D341Med (cell line): ENCODE measurements at places on chromosomes 11 and 22.

DNA sequence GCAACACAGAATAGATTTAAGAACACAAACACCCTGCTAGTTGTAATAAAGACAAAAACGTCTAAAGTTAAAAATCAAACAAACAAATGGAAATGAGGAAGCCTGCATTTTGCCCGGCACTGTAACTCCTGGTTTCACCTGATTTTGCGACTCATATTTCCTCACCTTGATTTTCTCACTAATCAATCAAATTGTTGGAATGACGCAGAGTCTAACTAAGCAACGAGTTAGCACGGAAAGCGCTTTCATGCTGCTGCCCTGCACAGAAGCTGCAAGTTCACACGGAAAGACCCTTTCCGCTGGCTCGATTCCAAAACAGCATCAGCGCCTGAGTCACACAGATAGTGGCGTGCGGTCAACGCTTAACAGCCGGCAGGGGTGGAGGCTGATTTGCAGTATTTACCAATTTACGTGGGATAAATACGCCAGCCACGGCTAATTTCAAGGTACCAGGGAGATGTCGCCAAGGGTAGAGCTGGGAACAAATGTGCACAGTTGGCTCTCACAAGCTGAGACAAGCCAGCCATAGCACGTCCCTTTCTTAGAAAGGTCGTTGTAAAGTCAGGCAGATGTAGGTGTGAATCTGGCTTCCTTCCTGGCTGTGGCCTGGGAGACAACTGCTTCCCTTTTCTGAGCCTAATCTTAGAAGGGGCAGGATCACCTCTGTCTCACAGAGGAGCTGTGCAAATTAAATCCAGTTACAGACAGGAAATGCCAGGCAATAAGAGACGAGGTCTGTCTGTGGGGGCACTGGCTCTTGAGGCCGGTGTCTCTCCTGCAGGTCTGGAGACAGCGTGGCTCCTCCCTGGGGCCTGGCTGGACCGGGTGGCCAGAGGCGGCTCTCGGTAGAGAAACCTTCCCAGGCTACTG lies 76.9 kb upstream of the TTLL12 start:
- DNase-seq, result no peak

- DNase-seq, result no peak
Observed at GRCh38 chr11:38130976-38131375, 1532.9 kb upstream of the RAG2 start.

- no peak for DNase-seq
Observed at GRCh38 chr22:38699143-38699542, 1.6 kb downstream of the JOSD1 start.

DNA sequence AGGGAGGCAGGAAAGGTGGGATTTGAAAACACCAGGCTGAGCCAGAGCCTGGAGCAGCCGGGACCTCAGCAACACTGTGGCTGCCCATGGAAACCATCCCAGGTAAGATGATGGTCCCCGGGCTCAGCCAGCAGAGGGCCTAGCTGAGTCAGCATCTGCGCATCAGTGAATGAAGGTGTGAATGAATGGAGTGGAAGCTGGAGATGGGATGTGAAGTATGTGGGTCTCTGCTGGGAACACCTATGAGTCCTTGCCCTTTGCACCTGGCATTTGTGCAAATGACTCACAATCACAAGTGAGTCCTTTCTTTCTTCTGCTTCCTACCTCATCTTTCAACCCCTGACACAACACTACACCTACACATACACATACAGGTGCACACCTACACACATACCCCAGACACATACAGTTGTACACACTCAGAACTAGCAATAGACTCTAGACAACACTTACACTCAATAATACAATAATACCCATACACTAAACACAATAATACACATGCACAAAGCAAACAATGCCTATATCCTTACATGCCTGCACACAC lies 62.8 kb upstream of the PRDM11 start:
- DNase-seq, result peak; percentile 62

GRCh38 chr22:38775656-38776055 lies 18.3 kb downstream of the DNAL4 start:
- no peak for DNase-seq

GRCh38 chr11:25529572-25529971 lies 802.4 kb upstream of the ANO3 start:
- no peak for DNase-seq

- peak; percentile 88 for DNase-seq
Observed at GRCh38 chr11:95923728-95924413, at the start of gene MTMR2. TSS of gene MTMR2 (minus strand) at chr11:95924107. CDS start at chr11:95923954, 153 bp downstream.

DNA sequence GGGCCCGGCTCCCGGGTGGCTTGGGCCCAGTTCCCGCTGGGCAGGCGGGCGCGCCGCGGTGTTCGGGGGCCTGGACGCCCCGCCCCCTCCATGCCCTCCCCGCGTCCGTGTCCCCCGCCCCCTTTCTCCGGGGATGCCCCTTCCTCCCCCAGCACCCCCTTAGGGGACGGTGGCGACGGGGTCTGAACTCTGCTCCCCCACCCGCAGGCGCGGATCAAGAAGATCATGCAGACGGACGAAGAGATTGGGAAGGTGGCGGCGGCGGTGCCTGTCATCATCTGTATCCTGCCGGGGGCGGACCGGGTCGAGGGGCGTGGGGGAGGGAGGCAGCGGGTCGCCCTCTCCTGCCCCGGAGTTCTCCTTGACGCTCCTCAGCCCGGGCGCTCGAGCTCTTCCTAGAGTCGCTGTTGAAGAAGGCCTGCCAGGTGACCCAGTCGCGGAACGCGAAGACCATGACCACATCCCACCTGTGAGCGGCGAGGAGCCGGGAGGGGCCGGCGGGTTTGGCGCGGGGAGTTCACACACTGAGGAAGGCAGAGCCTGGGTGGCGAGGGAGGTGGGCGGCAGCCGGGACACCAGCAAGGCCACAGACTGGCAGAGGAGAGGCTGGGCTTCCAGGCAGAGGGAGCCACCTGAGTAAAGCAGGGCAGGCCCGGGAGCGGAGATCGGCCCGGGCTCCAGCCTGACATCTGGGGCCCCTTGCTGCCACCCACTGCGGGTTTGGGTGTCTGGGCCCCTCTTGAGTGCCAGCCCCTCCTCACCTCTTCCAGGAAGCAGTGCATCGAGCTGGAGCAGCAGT lies 546 bp downstream of the DRAP1 start:
- DNase-seq, result no peak

DNA sequence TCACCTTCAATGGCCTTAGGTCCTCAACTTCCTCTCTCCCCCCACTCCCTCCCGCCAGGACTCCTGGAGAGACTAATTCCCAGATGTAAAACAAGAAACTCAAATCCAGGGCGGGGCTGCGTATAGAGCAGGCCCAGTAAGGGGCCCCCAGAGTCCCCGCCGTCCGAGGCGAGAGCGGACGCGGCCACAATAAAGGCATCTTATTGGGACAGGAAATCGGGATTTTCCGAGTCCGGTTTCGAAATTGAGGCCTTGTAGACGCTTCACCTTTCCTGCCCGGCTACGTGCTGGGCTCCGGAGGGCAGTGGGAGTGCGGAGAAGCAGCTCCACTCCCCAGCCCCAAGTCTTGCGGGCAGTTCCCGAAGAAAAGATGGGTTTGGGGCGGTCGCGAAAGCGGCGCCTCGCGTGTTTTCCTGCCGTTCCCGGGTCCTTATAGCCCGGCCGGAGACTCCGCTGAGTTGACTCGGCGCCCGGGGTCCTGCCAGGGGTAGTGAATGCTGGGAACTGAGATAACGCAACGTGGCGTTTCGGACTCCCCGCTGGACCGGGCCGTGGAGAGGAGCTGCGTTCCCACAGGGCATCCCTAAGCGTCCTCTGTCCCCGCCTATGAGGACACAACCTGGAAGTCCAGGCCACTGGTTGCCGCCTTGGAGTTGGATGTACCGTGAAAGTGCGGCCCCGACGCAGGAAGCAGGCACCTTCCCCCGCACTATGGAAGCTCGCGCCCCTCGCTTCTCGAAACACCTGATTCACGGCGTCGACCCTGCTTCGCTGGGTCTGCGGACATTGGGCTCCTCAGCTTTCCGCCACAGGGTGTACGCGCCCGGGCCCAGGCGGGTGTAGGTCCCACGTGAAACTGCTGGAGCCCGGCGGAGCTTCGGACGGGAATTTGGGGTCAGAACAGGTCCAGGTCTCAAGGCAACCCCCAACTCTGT lies 4.8 kb upstream of the CHRM1 start:
- DNase-seq, result no peak

DNA sequence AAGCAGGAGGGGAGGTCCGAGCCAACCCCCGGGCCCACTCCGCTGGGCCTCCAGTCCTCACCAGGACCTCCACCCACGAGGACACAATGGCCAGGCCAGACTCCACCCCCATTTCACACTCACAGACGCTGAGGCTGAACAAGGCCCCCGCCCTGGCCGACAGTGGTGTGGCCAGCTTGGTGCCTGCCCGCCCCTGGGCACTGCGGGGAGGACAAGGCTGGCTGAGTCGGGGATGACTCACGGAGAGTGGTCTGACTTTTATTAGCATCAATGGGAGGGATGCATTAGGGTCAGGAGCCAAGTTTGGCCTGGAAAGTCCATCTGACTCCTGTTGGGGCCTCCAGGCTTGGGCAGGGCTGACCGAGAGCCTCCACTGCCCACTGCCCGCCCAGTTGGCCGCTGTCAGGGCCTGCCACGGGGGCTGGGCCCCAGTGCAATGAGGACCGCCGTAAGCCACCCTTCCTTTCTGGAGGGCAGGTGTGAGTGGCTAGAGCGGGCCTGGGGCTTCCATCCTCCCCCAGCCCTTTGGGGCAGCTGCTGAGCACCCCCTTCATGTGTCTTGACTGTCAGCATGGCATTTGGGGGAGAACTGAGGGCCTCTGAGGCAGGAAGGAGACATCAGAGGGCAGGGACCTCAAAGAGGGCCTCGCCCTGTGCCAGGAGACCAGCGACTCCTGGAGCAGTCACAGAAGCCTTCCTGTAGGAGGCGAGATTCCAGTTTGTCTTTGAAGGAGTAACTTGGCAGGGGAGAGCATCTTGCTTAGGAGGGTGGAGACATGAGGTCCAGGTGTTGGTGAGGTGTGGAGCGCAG lies 10.6 kb downstream of the TSPAN32 start:
- DNase-seq, result no peak

GRCh38 chr11:57397394-57397990 lies 7.0 kb upstream of the PRG2 start:
- DNase-seq, result no peak

DNA sequence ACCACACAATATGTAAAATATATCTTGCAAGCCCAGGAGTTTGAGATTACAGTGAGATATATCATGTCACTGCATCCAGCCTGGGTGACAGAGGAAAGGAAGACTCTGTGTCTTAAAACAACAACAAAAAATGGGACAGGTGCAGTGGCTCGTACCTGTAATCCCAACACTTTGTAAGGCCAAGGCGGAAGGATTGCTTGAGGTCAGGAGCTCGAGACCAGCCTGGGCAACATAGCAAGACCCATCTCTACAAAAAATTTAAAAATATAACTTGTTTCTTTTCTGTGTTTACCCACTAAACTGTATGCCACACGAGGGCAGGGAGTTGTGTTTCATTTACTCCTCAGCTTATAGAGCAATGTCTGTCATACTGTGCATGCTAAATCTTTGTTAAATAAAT lies 3.1 kb downstream of the ZNF280A start:
- DNase-seq, result no peak

DNA sequence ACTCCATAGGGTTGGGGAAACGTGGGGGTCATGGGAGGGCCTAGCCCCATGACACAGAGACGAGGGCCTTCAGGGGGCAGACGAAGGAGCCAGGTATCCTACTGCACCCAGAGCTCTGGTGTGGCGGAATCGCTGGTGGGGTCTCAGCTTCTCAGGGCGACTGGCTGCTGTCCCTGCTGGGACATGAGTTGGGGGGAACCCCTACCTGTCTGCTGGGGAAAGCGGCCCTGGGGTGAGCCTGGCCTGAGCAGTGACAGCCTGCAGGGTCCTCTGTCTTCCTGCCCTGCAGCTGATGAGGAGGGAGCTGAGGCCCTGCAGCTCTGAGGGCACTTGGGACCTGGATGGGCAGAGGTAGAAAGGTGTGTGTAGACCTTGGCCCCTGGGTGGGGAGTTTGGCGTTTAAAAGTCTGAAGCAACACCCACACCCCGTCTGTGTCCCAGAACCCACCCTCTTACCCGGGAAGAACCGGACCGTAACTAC lies 33.6 kb upstream of the GRAMD4 start:
- no peak for DNase-seq

- no peak for DNase-seq
Observed at GRCh38 chr11:48002561-48002960, 22.2 kb downstream of the PTPRJ start.

DNA sequence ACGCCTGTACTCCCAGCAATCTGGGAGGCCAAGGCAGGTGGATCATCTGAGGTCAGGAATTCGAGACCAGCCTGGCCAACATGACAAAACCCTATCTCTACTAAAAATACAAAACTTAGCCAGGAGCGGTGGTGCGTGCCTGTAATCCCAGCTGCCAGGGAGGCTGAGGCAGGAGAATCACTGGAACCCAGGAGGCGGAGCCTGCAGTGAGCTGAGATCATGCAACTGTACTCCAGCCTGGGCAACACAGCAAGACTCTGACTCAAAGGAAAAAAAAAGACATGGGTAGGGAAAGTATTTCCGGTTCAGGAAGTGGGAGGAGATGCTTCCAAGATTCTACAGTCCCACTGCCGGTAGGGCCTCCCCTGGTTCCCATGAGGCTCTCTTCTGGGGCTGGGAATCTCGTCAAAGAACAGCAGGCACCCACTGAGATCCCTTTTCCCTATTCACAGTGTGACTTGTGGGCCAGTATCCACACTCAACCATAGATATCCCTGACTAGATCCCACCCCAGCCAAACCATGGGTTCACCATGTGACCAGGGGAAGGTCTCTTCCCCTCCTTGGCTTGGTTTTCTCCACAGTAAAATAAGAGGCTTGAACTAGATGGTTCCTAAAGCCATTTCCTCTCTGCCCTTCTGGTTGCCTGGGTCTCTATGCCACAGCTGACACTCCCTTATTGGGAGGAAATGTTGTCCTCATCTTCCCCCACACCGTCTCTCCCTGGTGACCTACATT lies 443.3 kb downstream of the BUD13 start:
- DNase-seq, result no peak

GRCh38 chr11:1760351-1761109 lies 3.2 kb downstream of the CTSD start:
- DNase-seq, result no peak

GRCh38 chr22:49880281-49880680 lies 26.6 kb downstream of the ZBED4 start:
- no peak for DNase-seq

- no peak for DNase-seq
Observed at GRCh38 chr11:76791861-76792260, 8.7 kb downstream of the TSKU start.

GRCh38 chr11:119107538-119108145 lies 498 bp downstream of the C2CD2L start:
- DNase-seq, result peak; percentile 65

GRCh38 chr11:20522536-20522935 lies 76.9 kb upstream of the SLC6A5 start:
- DNase-seq, result no peak

- DNase-seq, result no peak
Observed at GRCh38 chr22:22161924-22162851, 82.4 kb upstream of the VPREB1 start.

DNA sequence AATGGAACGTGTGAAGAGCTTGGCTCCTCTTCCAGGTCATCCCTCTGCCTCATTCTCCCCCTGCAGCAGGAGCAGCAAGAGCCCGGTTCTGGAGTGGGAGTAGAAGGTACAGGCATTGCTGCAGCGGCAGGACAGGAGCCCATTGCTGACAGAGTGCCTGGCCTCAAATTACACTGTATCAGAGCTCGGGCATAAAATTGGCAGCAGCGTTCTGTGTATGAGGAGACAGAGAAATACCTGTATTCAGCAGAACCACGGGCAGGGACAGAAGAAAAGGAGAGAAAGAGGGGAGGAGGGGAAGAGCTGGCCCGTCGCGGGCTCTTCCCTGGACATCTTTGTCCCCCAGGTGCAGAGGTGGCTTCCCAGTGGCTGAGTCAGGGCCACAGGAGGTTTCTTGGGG lies 2.6 kb upstream of the NCF4 start:
- no peak for DNase-seq
